ENCODE measurements at places on chromosomes 4 and X.

- DNase-seq = no peak
Observed at GRCh38 chrX:88883200-88883599, 136.2 kb downstream of the CPXCR1 start.

DNA sequence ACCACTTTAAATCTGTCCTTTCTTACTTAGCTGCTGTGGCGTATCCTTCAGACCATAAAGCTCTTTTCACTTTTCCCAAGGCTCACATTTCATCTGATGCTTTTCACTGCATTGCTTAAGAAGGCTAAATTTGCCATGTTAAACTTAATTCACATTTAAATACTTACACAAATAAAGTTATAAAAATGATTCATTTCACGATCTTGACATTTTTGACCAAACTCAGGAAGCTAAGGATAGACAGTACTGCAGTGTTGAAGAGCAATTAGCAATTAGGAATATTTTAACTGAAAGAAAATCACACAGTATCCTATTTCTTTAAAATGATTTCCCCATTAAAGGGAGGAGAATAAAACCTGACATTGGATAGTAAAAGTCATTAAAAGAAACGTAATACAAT is 1038.6 kb downstream of the STPG2 start:
- DNase-seq = no peak

DNA sequence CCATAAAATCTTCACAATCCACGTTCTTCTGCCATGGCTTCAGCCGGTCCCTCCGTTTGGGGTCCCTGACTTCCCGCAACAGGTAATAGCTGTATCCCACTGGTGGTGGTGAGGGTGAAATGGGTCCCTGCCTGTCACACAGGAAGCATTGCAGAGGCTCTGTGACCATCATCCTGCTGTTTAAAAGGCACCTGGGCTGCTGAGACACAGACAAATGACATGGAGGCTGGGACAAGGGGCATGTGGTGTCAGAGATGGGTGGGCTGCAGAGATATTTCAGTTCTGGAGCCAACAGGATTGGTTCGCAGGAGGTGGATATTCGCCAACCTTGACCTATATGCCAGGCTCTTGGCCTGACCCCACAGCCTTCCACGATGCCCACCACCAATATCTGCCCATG is 82.1 kb downstream of the JAKMIP1 start:
- DNase-seq = no peak

DNA sequence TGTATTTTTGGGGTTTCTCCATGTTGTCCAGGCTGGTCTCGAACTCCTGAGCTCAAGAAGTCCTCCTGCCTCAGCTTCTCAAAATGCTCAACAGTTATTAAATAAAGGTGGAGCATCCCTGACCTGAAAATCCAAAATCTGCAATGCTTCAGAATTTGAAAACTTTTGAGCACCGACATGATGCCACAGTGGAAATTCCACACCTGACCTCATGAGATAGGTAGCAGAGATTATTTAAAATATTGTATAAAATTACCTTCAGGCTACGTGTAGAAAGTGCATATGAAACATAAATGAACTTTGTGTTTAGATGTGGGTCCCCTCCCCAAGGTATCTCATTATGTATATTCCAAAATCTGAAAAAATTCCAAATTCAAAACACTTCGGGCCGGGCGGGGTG is 42.7 kb upstream of the PDGFRA start:
- DNase-seq = no peak

DNA sequence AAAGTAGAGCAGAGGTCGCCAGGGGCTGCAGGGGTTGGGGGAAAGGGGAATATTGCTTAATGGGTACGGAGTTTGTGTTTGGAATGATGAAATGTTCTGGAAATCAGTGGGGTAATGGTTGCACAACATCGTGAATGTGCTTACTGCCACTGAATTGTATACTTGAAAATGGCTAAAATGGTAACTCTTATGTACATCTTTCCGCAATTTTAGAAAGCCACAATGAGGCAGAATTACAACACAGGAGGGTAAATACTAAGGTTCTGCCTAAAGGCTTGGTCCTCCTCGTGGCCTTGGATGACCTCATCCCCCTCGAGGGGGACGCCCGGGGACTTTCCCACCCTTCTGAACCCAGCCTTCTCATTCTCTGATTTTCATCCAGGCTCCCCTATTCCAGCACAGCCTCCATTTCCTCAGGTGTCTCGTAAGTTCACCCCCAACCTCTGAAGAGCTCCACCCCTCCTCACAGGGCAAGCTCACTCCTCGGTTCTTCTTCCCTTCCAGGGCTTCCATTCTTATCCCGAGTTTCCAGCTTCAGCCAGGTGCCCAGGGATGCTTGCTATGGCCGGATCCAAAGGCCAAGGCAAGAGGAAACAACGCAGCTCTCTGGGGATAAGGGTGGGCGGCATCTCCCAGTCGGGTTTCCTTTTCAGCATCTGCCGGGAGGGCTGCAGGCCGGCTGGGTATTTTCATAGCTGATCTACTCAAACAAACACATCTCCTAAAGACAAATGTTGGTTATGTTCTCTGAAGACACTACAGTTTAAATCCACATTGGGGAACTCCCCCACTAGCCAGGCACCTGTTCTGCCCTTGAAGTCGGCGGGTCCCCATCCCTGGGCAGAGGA is 71.3 kb upstream of the ACSL1 start:
- peak; percentile 13 for DNase-seq

DNA sequence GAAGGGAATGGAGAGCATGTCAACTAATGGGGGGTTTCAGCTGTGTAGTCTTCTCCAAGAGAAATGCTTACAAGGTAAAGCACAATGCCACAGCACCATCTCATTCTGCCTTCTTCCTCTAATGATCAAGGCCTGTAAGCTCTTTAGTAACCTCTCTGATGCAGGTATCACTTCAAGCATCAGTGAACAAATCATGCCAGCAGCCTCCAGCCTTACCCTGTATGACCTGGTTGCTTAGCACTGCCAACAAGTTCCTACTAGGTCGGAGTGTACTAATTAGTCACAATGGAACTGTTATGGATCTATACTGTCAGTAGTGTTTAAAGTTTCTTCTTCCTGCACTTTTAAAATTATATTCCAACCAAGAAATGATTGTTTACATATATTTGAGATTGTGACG is 197.7 kb downstream of the GRID2 start:
- DNase-seq = no peak

DNA sequence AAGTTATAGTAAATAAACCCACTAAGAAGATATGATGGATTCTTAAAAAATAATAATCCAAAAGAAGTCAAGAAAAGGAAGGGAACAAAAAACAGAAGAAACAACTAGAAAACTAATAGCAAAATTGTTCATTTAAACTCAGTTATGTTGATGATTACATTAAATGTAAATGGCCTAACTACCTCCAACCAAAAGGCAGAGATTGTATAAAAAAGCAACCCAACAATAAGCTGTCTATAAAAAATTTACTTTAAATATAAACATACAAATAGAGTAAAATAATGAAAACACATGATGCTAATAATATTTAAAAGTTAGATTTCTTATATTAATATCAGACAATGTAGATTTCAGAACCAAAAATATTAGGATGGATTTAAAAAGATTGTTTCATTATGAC is 340.6 kb downstream of the CAMK2D start:
- DNase-seq = no peak

- DNase-seq = peak; percentile 28
Observed at GRCh38 chr4:149914119-149915115, 98.8 kb upstream of the IQCM start.

All from AG09309 (cell line).